ENCODE measurements at places on chromosomes 4 and X.

DNA sequence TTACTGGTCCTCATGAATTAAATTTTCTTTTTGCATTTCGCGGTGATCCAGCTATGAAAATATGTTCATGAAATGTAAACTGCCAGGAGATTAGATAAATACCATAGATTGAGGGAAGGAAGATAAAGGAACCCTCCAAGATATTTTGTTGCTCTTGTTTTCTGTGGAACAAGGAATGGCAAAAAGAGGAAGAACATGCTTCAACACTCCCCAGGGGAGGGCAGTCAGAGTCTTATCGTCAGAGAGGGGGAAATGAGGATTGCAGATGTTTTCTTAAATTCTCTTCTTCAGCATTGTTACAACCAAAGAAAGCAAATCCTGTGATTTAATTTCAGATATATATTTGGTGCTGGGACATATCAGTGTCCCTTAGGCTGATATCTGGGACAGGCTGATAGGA lies 9.5 kb upstream of the SFRP2 start:
- DNase-seq, result no peak

GRCh38 chr4:26542991-26543390 lies 40.9 kb upstream of the TBC1D19 start:
- no peak for DNase-seq

DNA sequence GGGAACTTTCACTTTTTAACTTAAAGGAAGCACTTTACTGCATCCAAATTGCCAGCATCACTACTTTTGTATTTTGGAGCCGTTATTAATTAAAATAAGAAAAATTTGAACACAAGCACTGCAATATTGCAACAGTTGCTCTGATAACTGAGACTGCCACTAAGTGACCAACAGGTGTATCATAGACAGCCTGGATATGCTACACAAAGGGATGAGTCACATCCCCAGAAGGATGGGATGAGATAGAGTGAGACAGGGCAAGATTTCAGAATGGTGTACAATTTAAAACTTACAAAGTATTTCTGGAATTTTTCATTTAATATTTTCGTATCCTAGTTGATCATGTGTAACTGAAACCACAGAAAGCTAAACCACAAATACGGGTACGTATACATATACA lies 204.1 kb downstream of the MAPK10 start:
- DNase-seq, result no peak

DNA sequence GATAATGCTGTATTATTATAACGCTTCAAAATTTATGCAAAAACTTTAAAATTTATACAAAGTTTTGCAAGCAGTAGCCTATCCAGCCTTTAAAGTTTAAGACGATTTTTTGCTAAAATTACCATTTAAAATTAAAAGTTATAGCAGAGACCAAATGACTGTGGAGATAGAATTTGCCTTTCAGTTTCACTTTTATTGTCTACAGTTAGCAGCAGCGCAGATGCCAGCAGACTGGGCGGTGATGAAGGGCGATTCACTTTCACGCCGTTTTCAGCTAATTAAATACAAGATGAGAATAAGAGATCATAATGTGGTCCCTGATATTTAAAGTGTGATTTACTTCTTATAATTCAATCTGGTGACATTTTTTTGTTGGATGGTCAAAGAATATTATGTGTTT lies 1381.5 kb upstream of the ADGRL3 start:
- DNase-seq, result no peak

DNA sequence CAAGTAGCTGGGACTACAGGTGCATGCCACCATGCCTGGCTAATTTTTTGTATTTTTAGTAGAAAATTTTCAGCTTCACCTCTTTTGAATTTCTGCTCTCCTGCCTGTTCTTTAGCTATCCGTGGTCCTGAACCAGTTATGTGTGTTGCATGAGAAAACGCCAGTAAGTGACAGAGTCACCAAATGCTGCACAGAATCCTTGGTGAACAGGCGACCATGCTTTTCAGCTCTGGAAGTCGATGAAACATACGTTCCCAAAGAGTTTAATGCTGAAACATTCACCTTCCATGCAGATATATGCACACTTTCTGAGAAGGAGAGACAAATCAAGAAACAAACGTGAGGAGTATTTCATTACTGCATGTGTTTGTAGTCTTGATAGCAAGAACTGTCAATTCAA lies 13.9 kb downstream of the ALB start:
- DNase-seq, result no peak

- no peak for DNase-seq
Observed at GRCh38 chrX:55521687-55522086, 32.0 kb upstream of the USP51 start.

GRCh38 chr4:8896506-8896905 lies 24.9 kb upstream of the HMX1 start:
- no peak for DNase-seq

DNA sequence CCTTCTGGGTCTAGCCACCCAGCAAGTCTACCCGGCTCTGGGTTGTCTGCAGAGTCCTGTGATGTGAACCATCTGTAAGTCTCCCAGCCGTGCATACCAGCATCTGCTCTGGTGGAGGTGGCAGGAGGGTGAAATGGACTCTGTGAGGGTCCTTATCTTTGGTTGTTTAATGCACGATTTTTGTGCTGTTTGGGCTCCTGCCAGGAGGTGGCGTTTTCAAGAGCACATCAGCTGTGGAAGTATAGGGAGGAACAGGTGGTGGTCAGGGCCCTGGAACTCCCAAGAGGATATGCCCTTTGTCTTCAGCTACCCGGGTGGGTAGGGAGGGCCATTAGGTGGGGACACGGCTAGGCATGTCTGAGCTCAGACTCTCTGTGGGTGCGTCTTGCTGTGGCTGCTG lies 66.5 kb upstream of the ZFP42 start:
- no peak for DNase-seq

GRCh38 chr4:24984602-24985532 lies 45.9 kb downstream of the LGI2 start:
- no peak for DNase-seq

DNA sequence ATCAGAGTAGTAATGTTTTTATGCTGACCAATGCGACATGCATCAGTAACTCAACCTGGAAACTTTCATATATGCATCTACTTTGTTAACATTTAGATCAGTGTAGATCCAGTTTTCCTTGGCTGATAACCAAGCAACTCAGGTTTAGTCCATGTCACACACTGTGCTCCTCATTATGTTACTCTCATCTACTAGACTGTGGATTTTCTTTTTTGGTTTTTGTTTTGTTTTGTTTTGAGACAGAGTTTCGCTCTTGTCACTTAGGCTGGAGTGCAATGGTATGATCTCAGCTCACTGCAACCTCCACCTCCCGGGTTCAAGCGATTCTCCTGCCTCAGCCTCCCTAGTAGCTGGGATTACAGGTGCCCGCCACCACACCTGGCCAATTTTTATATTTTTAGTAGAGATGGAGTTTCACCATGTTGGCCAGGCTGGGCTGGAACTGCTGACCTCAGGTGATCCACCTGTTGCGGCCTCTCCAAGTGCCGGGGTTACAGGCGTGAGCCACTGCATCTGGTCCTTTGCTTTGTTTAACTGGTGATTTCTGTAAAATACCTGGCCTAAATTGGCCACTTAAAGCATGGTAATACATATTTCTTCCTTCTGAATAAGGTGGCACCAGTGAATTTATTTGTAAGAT lies 48.6 kb downstream of the SMARCAD1 start:
- DNase-seq, result no peak

- no peak for DNase-seq
Observed at GRCh38 chrX:67610282-67610681, 66.5 kb downstream of the AR start.

Measured in stimulated activated CD8-positive, alpha-beta memory T cell treated with anti-CD3 and anti-CD28 coated beads, Interleukin-4, amount 100 ng/mL, for 1 hour (primary cell).